NCI-H146 (cell line): ENCODE measurements at places on chromosomes 2 and 18.
A peak's percentile ranks its signal among the peaks of the same experiment; 100 is the strongest.

DNA sequence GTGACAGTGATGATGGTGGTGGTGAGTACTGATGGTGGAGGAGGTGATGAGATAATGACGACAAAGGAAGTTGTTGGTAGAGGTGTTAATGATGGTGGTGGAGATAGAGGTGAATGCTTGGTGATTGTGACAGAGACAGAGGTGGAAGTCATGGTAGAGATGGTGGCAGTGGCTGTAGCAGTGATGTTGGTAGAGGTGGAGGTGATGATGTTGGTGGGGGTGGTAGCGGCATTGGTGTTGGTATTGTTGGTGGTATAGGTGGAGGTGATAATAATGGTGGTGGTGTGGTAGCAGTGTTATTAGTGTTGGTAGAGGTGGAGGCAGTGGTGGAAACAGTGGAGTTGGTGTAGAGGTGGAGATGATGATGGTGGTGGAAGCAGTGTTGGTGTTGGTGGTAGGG, 36.4 kb downstream of the LYPD1 start:
- DNase-seq: no peak

GRCh38 chr2:132468821-132469675, 52.4 kb downstream of the GPR39 start:
- DNase-seq: no peak

GRCh38 chr2:239727182-239727775, 297.9 kb downstream of the NDUFA10 start:
- peak; percentile 10 for DNase-seq

DNA sequence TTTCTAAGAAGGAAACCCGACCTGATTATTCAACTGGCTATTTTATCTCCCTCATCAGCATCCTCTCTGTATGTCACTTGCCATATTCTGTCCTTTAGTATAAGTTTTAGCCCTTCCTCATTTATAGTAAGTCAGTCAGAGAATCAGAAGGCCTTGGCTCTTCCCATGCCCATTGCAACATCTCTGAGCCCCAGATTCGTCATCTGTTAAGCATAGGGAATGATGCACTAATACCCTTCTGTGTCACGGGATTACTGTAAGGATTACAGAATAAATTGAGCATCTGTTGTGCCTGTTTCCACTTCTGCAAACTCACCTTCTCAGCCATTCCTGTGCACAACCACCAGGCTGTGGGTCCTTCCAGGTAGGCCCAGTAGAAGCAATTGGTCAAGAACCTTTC, 258.1 kb upstream of the RAB12 start:
- no peak for DNase-seq

DNA sequence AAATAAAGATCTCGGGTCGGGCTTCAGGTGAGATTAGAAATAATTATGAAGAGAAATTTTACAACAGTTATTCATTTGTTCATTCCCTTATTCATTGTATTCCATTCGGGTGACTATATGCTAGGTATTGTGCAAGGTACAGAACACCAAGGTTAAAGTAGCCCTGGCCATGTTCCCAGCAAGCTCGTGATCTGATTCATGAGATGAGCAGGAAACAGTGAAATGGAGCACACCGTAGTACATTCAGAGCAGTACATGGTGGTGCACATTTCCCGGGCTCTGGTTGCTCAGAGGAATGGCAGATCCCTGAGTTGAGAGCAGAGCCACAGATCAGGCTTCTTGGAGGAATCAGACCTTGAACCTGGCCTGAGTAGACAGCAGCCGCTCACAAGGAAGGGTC, 87.7 kb downstream of the PRKRA start:
- DNase-seq: no peak

DNA sequence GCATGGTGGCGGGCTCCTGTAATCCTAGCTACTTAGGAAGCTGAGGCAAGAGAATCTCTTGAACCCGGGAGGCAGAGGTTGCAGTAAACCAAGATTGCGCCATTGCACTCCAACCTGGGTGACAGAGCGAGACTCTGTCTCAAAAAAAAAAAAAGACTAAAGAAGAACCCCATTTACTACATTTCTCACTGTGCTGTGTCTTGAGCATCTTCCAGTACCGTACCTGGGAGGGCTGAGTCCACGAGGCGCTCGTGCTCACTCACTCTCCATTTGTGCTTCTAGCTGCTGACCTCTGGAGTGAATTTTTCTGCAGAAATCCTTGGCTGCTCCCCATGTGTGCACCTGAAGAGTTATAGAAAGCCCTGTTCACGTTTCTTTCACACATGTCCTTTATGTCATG, 204.8 kb downstream of the LDLRAD4 start:
- DNase-seq: no peak

DNA sequence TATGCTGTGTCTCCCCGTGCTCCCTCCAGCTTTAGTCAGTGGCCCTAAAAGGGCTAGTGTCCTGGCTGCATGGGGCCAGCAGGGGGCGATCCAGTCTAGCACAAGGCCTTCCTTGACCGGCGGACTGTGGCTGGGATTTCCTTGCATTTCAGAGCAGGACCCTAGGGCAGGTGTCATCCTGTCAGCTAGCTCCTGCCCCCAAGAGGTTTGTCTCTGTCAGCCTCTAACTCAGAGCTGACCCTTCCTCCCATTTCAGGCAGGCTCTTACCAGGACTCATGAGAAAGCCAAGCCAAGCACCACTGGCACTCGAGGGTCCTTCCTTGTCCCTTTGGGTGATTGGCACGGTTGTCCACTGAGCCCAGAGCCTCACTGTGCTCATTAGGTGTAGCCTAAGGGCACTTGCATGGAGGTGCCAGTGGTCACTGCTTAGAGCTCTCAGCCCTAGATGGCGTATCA, 140.3 kb downstream of the RPIA start:
- DNase-seq: peak; percentile 92

- no peak for DNase-seq
Observed at GRCh38 chr18:74775239-74775638, 177.6 kb downstream of the ZNF407 start.

GRCh38 chr2:241030333-241030680, 31.9 kb downstream of the SNED1 start:
- no peak for DNase-seq

DNA sequence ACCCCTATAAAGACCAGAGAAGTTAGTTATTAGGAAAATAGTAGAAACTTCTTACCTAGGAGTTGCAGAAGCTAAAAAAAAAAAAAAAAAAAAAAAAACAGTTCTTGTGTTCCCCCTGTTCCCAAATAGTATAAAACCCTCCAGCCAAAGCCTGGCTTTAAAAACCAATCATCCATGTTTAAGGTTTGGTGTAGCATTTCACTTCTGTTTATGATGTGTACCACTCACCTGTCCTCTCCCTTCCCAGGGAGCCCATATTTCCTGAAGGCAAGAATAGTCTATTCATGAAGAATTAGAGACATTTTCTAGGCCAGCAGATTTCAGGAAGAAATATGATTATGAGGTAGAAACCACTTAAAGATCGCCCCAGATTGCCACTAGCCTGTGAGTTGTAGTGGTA, 273.6 kb downstream of the SETBP1 start:
- DNase-seq: peak; percentile 21

GRCh38 chr2:125630377-125630776, 1025.6 kb upstream of the GYPC start:
- no peak for DNase-seq
